ENCODE measurements at places on chromosomes 1 and 21.

- no peak for DNase-seq
Observed at GRCh38 chr1:153956997-153957715, 1.3 kb downstream of the CRTC2 start.

- DNase-seq: no peak
Observed at GRCh38 chr1:234970731-234971476, 157.7 kb downstream of the TOMM20 start.

- DNase-seq: no peak
Observed at GRCh38 chr1:52603630-52604029, 1.5 kb downstream of the GPX7 start.

DNA sequence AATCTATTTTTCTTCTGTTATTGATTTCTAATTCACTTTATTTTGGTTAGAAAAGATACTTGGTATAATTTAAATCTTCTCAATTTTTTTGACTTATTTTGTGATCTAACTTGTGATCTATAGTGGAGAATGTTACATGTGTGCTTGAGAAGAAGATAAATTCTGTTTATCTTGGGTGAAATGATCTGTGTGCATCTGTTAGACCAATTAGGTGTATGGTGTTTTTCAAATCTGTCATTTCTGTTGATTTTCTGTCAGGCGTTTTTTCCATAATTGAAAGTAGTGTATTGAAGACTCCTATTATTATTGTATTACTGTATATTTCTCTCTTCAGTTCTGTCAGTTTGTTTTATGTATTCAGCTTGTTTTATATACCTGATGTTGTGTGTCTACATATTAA, 1668.3 kb downstream of the PLA2G4A start:
- no peak for DNase-seq

- DNase-seq: no peak
Observed at GRCh38 chr1:2916153-2916552, 105.1 kb upstream of the ACTRT2 start.

DNA sequence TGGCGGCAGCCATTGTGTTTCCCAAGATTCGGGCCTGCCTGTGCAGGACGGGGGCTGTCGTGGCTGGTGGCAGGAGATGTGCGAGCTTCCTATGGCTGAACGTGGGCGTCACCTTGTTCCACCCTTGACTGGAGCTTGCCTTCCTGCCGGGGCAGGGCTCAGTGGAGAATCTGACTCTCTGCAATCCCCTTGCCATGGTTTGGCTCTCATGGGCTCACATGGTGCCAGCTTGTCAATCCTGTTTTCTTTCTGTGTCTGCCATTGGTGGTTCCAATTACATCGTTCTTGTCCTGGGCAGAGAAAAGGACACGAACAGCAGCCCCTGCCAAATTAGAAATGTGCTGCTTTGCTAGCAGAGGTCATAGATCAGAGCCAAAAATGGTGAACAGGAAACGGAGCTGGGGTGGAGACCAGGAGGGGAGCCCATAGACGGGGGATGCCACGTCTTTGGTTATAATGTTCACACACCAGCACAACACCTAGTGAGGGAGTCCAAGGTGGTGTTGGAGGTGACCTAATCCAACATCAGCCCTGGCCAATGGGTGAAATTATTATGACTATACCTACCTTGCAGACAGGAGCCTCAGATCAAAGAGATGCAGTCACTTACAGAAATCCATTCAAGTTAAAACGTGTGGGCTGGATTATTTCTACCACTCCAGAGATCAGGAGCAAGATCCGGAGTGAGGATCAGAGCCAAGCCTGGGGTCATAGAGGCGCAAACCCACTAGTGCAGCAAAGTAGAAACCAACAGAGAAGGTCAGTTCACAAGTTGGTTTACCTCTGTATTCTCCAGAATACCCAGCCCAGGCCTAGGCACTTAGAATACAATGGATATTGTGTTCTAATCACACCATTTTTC, 253.1 kb downstream of the SIPA1L2 start:
- DNase-seq: no peak

- no peak for DNase-seq
Observed at GRCh38 chr1:162381383-162381782, at the start of gene C1orf226. C1orf226 (plus strand) TSS chr1:162381728; CDS start chr1:162381902, 174 bp downstream.

GRCh38 chr1:26038477-26038876, 7.4 kb downstream of the SLC30A2 start:
- no peak for DNase-seq

- no peak for DNase-seq
Observed at GRCh38 chr1:13950637-13951036, 250.6 kb downstream of the PRDM2 start.

DNA sequence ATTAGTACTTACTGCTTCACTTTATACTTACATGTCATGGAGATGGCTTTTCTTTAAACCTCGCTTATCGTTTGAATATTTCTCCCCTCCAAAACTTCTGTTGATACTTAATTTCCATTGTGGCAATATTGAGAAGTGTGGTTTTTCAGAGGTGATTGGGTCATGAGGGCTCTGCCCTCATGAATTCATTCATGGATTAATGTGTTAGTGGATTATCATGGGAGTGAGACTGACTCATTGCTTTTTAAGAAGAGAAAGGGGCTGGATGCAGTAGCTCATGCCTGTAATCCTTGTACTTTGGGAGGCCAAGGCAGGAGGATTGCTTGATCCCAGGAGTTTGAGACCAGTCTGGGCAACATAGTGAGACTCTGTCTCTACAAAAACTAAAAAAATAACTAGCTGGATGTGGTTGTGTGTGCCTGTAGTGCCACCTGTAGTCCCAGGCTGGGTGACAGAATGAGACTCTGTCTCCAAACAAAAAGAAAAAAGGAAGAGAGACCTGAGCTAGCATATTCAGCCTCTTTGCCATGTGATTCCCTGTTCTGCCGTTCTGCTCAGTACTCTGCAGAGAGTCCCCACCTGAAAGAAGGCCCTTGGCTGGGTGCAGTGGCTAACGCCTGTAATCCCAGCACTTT, 30.2 kb downstream of the RABGAP1L start:
- DNase-seq: no peak

DNA sequence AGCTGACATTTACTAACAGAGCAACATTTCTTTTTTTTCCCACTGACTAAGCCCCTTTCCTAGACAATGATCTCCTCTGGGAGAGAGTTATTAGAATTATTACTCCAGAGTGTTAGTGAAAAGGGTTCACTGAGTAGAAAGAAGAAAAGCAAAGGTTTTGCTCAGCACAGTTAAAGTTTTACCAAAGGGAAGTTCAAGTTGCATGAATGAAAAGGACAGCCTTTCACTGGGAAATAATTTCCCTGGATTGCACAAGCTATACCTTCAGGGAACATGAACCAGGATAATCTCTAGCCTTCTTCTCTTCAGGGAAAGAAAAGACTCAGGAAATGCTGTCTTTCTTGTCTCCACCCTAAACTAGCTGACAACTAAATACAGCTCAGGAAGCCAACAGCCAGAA, 71.4 kb upstream of the ESRRG start:
- no peak for DNase-seq

- DNase-seq: peak; percentile 44
Observed at GRCh38 chr1:176206006-176206960, 803 bp downstream of the COP1 start.

DNA sequence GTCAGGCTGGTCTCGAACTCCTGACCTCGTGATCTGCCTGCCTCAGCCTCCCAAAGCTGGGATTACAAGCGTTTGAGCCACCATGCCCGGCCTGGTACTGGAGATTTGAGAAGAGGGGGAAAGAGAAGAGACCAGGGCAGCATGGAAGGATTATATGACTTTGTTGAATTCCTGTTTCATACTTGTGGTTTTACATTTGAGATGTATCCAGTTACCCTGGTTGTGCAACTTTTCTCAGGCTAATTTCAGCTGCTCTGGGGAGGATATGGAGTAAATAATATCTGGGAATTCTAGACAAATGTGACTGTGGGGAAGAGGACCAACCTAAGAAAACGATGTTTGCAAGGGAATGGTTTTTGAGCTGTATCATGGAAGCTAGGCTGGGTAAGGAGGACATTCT, 89.5 kb upstream of the GREM2 start:
- no peak for DNase-seq

DNA sequence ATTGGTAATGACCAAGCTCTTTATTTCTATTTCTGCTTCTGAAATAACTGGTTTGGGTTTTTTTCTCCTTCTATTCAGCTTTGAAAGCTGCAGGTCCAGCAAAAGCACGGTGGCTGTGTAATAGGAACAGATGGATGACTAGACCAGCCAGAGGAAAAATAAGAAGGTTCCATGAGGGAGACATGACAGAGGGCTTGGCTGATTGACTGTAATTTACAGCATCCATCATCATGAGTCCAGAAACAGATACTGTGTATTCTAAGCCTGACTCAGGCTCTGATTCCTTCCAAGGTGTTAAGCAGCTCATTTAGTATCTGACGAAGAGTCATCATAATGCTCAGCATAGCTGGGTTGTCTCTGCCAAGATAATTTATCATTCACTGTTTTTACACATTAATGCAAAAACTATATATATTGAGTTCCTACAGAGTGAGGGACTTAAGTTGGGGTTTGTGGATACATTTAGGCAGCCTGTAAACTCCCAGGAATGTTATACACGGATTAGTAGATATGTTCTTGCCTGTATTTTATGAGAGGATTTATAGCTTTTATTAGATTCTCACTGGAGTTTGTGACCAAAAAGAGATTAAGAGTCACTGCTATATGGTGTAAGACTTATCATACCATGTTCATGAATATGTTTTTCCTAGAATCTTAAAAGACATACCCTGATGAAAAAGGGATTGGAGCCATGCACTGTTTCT, 72.6 kb downstream of the SGIP1 start:
- no peak for DNase-seq

DNA sequence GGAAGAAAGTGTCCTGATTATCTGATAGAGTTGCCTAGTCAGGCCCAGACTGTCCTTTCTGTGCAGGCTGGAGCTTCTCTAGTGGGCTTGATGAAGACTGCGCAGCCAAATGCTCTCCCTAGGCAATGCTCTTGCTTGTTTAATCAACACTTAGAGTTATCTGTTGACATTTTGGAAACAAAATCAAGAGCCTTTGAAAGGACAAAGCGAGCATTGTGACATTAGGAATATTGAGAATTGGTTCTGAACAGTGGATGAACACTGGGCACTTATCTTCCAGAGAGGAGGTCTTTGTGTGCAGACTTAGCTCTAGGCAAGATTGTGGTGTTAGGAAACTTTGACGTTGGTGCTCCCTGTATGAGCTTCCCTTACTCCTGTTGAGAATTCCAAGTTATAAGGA, 94.5 kb downstream of the DNTTIP2 start:
- no peak for DNase-seq

DNA sequence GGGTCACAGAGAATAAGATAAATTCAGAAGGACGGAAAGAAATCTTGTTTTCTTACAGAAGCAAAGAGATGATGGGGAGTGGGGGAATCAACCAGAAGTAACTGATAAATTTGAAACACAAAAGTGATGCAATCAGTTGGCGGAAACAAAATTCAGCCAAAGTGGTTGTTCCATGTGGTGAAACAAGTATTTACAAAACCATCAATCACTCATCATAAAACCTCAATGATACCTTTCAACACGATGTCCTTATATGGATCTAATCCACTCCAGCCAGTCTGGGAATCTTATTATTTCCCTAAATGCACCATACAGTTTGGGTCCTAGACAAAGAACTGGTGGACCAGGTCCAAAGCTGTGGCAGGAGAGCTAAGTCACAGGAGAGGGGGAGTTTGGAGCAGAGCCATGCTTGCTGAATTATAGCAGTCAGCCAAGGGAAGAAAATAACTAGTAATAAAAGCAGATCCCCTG, 303.8 kb upstream of the LRRC7 start:
- no peak for DNase-seq

DNA sequence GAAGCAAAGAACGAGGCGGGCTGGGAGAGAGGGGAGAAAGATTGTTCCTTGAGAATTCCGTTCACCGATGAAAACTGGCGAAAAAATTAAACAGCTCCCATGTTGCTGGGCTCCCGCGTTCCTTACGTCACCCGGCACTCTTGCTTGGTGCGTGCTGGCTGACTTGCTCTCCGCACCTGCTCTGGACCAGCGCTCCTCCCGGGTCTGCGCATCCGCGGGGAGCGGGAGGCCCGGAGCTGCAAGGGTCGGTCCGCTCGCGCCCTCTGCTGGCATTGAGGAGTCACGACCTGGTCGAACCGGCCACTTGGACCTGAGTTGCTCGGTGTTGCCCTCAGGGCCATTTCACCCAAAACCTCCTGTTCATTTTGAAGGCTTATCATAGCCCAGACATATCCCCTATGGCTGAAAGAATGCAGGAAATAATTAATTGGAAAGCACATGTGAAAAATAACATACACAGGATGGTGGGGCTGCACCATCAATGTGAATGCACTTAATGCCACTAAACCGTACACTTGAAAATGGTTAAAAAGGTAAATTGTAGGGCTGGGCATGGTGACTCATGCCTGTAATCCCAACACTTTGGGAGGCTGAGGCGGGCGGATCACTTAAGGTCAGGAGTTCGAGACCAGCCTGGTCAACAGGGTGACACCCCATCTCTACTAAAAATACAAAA, 98.9 kb upstream of the BACE2 start:
- peak; percentile 21 for DNase-seq

- DNase-seq: no peak
Observed at GRCh38 chr21:37253991-37254390, 13.1 kb downstream of the VPS26C start.

DNA sequence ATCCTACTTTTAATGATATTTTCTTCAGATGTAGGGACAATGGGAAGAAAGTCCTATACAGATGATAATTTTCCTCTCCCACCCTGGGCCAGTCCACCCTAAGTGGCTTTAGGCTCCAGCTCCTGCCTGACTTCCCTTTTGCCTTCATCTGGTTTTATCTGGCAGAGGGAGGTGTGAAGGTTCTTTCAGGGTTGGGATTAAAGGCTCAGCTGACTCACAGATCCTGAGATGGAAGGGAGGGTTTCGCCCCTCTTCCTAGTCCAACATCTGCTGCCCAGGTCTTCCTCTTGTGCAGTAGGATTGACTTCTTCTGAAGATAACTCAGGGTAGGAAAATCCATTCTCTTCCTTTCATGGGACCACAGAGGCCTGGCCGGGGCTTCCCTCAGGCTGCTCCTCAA, 362.4 kb upstream of the KAZN start:
- no peak for DNase-seq

DNA sequence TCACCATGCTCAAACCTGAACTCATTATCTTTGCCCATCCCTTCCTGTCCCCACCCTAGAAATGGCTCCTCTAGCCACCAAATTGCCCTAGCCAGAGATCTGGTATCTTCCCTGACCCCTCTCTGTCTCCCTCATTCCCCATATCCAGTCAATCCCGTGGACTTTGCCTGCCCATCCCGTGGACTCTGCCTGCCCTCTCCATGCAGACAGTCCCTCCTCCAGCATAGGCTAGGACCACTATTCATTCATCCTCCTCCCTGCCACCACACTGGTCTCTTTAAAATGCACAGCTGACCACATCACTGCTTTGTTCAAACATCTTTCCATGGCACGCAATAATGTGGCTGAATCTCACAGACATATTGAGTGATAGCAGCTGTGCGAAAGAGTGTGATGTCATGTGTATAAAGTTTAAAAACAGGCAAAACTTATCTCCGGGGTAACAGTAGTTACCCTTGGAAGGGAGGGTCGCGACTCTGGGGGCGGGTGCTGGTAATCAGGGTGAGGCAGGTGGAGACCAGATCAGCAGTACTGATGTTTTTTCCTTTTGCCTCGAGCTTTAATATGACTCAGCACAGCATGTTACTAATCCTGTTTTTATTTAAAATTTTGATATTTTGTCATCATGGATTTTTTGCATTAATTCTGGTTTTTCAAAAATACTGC, 4.8 kb upstream of the SLC2A1 start:
- peak; percentile 96 for DNase-seq

GRCh38 chr1:11180342-11180744, 8.8 kb upstream of the ANGPTL7 start:
- no peak for DNase-seq

- DNase-seq: no peak
Observed at GRCh38 chr1:107138166-107138565, 2.7 kb upstream of the NTNG1 start.

GRCh38 chr1:8010080-8010664, 15.9 kb downstream of the ERRFI1 start:
- DNase-seq: no peak
